Spleen (tissue), 13 donors: ENCODE measurements at places on chromosomes 3 and 15.

GRCh38 chr3:25531971-25532370, 103.9 kb downstream of the RARB start:
- no peak for DNase-seq

DNA sequence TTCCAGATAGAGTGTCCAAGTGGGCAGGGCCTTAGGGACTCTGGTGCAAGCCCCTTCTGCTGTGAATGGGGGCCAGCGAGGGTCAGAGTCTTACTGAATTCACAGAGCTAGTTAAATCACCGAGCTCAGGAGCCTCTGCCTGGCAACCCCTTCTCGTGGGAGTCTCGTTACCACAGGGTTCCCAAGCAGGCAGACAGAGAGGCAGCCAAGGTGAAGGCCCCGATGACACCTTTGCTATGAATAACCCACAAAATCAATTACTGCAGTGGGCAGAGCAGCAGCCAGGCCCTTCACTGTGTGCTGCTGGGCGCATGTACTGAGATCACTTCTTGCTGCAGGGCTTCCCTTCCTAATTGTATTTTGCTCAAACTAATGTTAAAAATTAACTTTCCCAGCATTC, 56.9 kb downstream of the SPSB4 start:
- DNase-seq, result no peak

GRCh38 chr15:26892182-26892518, 25.3 kb downstream of the GABRA5 start:
- no peak for DNase-seq

DNA sequence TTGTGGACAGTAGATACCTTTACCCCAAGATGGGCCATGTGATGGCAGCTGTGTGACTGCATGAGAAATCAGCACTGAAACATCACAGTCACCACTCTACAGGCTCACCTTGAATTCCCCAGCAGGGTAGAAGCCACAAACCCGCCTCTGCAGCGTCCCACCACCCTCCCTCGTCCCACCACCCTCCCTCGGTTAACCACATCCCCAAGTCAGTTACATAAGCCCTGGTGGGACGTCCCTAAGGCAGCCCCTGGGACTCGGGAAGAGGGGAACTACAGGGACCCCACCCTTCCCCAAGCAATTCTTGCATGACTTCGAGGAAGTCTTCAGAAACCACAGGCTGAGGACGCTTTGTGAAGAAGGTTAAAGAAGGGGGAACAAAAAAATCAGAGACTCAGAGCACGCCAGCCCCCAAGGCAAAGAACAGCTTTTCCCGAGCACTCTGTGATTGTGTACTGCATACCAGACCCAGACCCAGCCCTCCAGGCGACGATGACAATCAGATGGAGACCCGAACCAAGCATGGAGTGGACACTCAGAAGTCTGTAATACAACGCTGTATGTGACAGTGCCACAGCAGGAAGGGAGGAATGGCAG, 60.5 kb downstream of the SH3BP5 start:
- peak; percentile 92 for DNase-seq

DNA sequence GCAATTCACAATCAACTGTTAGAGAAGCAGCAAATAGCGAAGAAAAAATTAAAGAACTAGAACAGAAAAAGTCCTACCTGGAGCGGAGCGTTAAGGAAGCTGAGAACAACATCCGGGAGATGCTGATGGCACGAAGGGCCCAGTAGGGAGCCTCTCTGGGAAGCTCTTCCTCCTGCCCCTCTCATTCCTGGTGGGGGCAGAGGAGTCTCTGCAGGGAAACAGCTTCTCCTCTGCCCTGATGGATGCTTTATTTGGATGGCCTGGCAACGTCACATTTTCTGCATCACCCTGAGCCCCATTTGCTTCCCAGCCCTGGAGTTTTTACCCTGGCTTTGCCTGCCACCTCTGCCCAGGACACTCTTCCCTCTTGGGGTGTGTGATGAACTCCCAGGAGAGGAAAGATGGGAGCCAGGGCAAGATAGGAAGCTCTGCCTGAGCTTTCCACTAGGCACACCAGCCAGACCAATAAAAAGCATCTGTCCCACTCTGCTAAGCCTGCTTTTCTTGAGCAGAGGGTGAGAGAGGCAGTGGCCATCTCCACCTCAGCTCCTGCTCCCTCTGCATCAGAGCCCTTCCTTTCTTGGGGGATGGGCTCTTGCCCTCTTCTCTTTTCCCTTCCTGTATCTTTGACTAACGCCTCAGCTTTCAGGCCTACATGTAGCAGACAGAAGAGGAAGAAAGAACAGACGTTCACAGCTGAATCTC, 39.4 kb downstream of the PPARG start:
- DNase-seq, result no peak

DNA sequence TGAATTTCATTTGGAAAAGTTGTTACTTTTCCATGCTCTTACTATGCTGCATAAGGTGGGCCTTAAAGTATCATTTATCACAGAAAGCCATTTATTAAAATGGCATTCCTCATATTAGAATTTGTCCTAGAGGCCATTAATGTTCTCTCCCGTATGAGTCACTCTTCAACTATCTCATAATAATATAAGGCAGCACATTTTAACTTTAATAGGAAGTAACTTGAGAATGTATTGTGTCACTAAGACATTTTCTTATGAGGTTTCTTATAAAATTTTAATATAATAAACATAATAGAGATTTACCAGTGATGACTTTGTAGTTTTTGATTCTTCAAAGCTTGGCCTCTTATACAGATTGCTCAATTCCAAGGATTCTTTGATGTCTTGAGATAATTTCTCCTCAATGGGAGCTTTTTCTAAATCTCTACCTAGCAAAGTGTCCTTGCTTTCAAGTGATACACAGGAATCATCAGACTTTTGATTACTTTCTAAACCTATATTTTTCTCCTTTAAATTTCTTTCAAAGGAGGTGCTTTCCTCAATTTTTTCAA, 74.7 kb downstream of the ZBBX start:
- DNase-seq, result no peak

DNA sequence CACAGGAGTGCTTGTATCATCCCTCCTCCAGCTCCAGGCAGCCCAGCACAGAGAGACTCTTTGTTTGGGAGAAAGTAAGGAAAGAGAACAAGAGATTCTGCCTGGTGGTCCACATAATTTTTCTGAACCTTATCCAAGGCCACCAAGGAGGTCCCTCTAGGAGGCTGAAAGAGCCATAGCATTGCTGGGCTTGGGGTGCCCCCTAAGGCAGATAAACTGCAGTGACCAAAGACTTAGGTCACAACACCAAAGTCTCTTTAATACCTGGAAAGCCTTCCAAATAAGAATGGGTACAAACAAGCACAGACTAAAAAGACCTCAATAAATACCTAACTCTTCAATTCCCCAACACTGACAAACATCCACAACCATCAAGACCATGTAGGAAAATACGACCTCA, 310.2 kb upstream of the PPP2R3A start:
- no peak for DNase-seq

DNA sequence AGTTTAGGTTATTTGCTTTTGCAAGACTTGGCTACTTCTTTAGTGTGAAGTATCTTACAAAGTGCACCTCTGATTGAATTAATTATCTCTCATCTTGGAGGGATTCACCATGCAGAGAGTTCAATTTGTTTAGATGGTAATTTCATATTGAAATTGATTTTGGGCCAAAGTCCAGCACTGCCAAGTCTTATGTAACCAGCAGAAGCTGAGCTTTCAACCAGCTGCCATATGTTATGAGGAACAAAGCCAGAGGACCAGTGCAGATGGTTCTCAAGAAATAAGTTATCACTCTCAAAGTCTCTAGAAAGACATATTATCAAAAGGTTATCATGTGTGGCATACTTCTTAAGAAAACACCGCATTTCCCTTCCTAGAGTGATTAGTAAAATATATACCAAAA, 29.0 kb downstream of the ABHD6 start:
- no peak for DNase-seq

DNA sequence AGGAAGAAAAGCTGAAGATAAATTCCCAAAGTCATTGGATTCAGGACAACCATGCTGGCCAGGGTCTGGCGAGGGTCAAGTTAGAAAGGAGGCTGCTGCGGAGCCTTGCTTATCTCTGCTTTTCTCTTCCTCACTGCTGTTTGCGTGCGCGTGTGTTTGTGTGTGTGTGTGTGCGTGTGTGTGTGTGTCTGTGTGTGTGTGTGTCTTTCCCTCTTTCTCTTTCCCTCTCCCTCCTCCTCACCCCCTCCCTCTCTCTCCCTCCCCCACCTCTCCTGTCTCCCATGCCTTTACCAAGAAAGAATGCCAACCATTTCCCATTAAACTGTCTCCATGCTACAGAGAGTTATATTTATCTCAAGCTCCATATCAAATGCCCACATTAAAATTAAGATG, at the start of gene COLQ:
Gene COLQ, minus strand, starts transcription at position 134 of the 393 bp plus-strand sequence. Its CDS starts 81 bp downstream, at position 53.
- no peak for DNase-seq

DNA sequence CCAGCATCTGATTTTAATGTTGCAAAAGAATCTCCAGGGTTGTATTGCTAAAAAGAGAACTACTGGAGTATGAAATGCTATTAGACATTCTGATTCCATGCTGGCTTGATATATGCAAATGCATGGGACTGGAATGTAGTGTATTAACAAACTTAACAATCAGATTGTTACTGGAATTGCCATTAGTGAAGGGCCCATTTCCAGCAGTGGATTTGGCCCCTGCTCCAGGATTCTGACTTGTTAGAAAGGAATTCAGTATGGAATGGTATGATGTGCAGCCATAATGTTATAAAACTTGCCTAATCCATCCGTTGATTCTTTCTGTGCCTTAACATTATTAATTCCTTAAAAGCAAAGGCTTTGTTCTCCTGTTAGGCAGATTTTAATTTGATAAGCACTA, 7.9 kb downstream of the ARRDC4 start:
- no peak for DNase-seq

DNA sequence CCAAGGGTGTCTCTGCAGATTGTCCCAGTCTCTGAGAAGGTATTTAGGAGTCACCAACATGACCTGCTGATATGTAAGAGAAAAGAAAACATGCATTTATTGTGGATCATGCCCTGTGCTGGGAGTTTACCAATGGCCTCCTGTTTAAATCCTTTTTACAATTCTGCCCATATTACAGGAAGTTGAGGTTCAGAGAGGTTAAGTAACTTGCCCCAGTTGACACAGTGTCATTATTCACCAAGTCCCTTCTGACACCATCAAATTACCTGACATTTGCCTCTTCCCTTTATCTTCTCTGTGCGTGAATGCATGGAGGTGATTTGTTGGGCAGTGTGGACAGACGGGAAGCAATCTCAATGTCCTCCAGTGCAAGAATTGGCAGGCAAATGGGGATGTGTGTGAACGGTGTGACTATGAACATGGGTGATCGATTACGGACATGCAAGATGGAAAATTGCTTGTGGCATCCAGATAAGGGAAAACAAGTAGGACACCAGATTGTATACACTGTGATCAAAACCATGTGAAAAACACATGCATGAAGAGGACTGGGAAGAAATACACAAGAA, 27.3 kb downstream of the ZNF710 start:
- no peak for DNase-seq

GRCh38 chr3:135766115-135766514, 199.4 kb upstream of the PPP2R3A start:
- DNase-seq, result no peak

DNA sequence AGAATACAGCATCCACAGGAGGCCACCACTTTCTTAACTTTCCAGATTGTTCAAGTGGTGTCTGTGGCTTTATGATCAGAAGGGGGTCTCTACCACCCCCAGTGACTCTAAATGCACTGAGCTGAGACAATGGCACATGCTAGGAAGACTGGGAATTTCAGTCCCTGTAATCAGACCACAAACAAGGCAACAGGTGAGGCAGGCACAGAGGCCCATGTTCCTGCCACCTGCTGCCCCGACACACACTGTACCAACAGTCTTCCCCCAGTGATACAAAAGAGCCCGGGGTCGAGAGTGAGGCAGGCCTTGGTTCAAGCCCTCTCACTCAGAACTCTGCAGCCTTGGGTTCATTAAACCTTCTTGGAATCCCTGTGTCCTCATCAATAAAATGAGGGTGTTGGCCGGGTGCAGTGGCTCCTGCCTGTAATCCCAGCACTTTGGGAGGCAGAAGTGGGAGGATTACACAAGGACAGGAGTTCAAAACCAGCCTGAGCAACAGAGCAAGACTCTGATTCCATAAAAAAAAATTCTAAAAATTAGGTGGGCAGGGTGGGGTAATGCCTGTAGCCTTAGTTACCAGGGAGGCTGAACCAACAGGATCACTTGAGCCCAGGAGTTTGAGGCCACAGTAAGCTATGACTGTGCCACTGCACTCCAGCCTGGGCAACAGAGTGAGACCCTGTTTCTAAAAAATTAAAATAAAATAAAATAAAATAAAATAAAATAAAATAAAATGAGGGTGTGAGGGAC, 55.8 kb downstream of the ADCY5 start:
- DNase-seq, result no peak

DNA sequence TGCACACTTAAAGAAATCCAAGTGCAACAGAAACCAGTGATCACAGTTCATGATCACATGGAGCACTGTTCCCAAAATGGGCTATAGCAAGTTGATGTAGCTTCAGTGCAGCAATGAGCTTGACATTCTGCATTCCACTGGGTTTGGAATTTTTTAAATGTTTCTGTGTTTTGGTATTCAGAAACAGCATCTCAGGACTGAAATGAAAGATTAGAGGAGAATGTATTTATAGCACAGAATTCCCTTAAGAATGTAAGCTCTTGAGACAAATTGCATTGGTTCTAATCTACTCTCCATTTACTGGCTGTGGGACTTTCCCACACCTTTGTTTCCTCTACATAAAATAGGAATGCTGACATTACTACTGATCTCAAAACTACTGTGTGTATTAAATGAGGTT, 162.7 kb downstream of the FGF12 start:
- no peak for DNase-seq

DNA sequence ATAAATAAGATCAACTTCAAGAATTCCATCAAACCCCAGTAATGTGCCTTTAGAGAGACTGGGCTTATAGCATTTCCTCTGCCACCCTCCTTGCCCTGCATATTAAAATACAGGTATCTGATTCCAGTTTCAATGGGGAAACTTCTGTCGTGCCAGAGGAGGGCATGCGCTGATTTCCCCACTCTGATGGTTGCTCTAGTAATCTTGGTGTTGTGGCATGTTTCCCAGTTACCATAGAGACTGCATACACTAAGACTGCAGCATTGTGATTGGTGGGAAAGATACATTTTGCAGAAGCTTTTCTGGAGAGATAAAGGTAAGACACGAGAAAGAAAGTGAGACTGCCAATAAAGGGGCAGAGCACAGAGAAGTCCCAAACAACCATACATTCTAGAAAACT, 225.6 kb downstream of the TIGIT start:
- DNase-seq, result no peak

DNA sequence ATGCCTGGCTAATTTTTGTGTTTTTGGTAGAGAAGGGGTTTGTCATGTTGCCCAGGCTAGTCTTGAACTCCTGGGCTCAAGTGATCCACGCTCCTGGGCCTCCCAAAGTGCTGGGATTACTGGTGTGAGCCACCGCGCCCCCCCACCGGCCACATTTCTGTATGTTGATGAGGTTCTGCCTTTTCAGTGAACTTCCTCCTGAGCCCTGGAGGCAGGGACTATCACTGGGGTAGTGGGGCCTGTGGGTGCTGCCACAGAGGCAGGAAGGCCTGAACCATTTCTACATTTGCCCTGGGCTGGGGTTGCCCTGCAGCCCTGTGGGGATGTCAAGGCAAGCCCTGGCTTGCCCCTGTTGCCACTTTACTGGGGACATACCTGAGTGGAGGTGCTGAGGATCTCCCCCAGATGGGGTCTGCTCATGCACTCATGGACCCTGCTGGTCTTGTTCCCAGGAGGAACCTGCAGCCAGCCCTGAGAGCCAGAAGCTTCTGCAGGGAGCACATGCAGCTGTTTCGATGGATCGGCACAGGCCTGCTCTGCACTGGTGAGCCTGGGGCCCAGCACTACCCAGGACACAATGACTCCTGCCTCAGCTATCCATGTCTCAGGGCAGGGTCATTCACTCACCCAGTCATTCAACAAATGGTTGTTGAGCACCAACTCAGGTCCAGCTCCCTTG, 5.7 kb downstream of the SLC28A1 start:
- no peak for DNase-seq

- DNase-seq, result no peak
These were observed 145.1 kb downstream of the LPP start for GRCh38 chr3:188299068-188299467.
